Endothelial cell of umbilical vein (primary cell): ENCODE measurements at places on chromosomes 6 and 20.
A peak's percentile ranks its signal among the peaks of the same experiment; 100 is the strongest.

DNA sequence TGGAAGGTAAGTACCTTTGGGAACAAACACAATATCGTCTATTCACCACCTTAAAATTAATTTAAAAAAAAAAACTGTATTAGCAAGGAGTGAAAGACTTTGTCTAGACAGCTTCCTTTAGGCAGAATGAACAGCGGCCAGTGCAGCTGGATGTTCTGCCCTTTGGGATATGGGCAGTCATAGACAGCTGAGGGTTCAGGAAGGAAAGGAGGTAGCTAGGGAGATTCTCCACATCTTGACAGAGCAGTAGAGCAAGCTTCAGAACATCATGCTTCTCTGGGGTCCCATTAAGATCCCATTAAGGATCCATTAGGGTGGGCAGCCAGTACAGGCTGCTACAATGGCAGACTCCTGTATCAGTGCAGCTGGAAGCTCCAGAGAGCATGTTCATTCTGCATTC lies 46.5 kb upstream of the PLCB4 start:
- DNase-seq = no peak

GRCh38 chr6:44185953-44186634 lies 27.5 kb downstream of the CAPN11 start:
- peak; percentile 32 for DNase-seq

- DNase-seq = no peak
Observed at GRCh38 chr20:62984666-62985443, 21.9 kb downstream of the BHLHE23 start.

- DNase-seq = peak; percentile 50
Observed at GRCh38 chr6:25942561-25943147, 12.2 kb upstream of the SLC17A2 start.

DNA sequence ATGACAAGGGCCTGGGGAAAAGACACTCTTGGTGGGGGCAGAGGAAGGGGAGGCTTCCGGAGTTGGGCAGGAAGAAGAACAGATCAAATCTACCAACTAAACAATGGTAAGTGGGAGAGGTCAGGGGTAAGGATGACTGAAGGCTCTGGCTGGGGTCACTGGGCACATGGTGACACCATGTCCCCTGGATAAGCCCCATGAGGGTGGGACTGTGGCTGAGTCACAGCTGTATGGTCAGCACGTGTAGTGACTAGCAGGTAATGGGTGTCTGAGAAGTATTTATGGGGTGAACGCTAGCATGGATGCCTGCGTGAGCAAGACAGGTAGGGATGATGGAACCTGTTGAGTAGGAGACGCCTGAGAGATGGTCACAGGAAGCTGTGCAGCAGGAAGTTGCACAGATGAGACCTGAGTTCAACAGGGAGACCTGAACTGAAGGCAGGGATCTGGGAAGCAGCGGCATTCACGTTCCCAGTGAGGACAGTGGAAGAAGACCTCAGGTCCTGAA lies 64.5 kb upstream of the SNX9 start:
- peak; percentile 44 for DNase-seq

DNA sequence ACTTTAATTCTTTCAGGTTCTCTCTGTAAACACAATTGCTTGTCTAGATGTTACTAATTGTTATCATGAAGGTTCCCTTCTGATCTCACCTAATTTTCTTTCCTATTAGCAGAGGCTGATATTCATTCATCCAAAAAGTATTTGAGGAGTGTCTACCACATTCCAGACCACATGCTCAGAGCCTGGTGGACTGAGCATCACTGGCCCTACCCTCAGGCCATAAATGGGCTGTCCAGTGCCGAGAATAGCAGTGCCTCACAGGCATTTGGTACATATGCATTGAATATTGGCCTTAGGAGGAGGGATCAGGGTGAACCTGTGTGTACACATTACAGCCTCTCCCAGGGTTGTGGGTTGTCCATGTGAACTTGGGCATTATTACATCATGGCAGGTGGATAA lies 40.4 kb upstream of the PRELID3B start:
- no peak for DNase-seq

GRCh38 chr20:46811224-46812084 lies 83.2 kb upstream of the EYA2 start:
- DNase-seq = no peak

DNA sequence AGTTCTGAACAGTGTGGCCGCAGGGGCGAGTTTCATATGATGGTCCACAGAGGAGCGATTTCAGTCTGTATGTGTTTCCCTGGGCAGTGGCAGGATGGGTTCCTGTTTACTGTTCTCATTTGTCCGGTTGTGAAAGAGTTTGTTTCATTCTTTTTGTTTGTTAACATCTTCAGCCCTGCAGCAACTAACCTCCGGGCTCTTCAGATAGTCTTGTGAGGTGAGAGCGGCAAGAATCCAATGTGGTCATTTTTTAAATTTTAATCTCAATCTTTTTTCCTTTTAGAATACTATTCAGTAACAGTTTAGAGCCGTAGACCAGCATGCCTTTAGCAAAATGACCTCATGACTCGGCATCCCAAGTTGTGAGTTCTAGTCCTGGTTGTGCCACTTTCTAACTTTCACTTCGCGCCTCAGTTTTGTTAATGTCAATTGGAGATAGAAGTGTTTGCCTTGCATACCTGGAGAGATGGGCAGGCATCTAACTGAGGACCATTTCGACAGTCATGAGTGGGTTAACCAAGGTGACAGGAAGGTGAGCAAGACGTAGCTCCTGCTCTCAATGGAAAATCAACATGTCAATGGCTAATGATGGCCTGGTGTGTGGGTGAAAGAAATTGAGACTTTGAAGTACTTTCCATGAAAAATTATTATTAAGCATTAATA lies 38.5 kb upstream of the PXDC1 start:
- DNase-seq = no peak

DNA sequence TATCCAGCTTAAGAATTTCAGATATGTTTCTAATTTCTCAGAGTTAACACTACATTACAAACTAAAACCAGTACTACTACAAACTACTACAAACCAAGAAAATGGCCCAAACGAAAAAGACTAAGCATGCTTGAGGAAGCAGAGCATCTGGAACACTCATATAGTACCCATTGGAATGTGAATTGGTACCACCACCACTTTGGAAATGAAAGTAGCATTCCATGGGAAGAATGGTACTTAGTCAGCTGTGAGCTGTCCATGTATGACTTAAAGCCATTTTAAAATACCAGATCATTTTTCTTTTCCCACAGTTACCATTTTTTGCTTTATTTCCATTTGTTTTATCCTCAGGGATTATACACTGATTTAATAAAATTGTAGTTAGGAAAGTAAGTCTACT lies 30.5 kb downstream of the FBXO9 start:
- no peak for DNase-seq

GRCh38 chr20:54704032-54704635 lies 228.7 kb downstream of the DOK5 start:
- DNase-seq = no peak

DNA sequence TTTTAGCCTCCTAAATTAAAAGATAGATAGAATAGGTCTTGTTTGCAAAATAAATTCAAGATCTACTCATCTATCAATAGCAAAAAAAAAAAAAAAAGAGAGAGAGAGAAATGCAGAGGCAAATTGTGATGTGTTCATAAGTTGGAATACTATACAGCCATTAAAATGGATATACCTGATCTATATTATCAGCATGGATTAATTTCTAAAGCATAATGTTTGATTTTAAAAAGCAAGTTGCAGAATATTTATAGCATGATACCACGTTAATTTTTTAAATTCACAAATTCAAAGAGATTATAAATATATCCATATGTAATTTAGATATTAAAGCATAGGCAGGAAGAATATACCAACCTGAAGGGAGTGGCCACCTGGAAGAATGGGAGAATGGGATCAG lies 114.9 kb upstream of the PTPRT start:
- DNase-seq = no peak

DNA sequence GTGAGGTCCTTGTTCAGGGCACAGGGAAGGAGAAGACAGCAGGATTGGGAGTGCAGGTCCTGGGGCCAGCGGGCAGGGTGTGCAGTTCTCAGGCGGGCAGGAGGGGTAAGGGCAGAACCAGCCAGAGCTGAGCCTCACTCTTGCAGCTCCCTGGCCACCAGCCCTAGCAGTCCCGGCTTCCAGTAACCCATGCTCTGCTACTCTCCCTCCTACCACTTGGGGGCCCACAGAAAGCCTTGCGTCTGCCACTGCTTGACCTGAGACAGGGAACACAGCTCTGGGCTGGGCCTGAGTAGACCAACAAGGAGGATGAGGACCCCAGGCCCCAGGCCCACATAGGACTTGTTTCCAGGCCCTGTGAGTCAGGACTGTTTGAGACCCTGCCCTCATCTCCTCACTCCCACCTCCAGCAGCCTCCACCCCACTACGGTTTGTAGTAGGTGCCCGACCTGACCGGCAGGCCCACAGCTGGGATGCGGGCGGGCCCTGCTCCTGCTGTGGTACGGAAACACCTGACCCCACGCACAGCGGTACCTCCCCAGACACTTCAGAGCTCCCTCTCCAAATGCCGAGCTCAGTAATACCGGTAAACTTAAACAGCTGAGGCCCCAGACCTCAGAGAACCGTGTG lies 39.2 kb downstream of the KCNK5 start:
- DNase-seq = no peak

GRCh38 chr6:144298194-144298593 lies 13.1 kb downstream of the UTRN start:
- no peak for DNase-seq

DNA sequence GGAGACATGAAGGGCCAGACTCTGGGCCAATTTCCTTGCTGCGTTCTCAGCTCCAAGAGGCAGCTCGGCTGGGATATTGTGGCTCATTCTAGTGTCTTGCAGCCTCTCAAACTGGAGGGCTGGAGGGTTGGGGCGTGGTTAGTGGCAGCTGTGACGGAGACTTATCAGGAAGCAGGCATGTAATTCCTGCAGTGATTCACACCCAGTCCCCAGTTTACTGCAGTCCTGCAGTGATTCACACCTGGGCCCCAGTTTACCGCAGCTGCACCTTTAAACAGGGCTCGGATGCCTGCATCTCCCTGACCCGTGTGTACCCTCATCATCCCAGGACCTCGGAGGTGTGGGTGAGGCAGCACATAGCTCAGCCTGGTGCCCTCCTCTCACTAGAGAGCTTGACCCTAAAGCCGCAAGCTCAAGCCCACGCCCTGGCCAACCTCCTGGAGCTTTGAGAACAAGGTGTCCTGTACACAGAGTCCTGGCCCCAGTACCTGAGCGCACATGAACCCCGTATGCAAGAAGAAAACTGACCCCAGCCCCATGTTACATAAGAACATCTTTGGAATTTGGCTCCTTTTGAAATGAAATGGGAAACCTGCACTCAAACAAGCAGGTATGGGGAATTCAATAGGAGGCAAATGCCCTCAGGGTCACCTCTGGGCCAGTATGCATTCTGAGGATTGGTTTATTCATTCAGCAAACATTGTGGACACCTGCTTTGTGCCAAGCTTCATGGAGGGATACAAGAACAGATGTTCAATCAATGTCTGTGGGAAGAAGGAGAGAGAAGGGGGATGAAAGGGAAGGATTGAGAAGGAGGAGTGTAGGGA lies 55.3 kb upstream of the FAM83D start:
- peak; percentile 44 for DNase-seq

DNA sequence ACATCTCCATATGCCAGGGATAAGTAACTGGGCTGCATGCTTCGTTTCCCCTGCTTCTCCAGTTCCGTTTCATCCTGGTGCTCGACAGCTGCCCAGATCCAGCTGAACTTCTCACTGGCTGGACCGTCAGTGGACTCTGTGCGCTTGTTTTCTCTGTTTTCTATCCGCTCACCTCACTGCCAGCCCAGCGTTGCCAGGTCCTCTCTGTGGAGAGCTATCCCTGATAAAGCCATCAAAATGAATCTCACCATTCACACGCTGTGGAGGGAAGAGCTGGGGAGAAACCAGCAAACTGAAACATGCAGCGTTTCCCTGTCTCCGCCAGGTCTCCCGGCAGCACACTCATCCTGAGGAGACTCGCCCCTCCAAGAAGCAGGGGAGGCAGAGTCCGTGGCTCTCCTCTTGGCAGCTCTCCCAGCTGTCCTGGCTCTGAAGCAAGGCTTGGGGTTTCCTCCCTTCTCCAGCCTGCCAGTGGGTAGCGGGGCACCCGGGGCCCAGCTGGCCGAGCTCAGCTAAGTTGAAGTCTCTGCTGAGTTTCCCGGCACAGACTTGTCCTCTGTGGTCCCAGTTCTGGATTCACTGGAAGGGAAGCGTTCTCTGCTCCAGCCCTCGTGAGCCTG lies 160.9 kb downstream of the DTNBP1 start:
- peak; percentile 48 for DNase-seq

DNA sequence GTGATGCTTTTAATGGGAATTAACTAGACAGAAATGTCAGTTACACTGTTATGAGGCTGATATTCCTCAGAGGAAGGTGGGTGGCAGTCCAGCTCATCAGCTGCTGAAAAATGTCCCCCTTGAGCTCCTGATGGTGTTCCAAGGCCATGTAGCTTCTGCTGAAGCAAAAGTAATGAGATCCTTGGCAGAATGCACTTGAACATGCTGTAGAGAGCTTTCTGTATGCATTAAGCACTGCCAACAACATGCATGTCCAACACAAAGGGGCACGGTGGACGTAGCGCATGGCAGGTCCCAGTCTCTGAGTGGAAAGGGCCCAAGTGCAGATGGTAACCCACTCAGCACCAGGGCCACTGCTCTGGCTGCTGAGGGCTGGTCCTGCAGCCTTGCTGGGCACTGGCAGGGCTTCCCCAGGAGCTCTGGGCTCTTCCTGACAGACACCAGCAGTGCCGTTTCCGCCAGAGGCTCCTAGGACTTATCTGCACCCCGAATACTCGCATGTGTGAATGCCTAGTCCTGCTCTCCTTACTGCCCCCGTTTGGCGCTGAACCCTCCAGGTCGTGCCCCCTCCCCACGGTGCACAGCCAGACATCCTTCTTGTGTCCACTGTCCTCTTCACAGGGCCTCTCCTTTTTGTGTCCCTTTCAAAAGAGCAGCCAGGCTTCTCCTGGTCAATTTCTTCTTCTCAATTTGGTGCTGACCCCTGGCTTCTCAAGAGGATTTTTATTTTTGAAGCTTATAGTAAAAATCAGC lies 18.6 kb upstream of the SYNDIG1 start:
- DNase-seq = no peak

DNA sequence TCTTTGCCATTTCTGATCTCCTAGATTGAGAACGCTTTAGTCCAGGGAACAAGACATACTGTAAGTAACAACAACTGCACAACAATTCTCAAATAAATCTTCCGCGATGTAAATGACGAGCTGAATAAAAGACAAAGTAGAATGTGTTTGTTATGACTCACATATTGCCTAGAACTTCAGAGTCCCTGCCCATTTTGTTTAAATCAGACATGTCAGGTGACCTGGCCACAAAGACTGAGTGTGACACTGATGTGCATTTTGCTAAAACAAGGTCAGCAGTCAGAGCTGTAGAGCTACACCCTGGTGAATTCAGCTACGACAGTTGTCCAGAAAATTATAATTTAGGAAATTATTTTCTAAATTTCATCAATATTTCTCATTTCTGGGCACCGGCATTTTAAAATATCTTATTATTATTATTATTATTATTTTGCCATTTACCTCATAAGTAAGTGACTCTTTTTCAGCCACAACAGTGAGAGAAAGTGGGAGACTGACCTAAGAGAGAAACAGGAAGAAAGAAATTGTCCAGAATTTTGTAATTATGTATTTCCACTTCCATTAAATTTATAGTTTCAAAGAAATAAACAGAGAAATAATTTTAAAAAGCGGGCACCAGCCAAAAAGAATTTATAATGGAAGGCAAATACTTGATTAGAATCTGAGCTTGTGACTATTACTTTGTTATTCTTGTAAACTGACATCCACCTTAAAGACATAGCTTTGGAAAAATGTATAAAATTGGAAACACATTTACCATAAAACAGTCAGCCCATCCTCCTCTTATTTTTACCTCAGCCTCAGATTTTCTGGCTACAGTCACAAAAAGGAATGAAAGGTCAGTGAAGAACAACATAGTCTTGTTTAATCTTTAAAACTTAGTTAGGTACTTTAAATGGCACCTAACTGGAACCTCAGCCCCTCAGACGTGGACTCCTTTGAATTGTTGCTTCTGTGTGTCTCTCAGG lies 157.0 kb upstream of the CITED2 start:
- DNase-seq = no peak
